ENCODE measurements at places on chromosomes 7 and 10.

DNA sequence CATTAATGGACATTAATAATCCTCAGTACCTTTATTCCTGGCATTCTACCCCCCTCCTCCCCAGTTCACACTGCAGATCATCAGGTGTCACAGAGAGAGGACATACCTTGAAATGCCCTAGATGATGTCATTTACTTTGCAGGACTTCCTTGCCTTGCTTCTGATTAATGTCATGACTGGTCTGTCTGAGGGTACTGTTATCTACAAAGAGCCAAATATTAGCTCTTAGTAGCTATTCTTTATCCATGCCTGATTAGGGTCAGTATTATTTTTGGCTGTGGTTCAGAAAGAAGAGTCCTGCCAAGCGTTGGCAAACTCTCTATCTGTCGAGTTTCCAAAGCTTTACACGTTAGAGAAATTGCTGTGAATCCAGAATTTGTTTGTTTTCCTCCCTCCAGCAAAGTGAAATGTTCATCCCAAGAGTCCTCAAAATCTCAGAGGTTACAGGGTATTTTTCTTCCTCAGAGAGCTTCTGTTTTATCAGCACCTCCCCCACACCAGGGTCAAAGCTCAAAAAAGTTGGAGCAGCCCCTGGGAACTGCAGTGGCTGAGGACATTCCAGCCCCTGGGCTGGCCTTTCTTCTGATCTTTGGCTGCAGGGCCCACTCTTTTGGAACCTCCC lies 12.6 kb downstream of the SCD start:
- no peak for DNase-seq

DNA sequence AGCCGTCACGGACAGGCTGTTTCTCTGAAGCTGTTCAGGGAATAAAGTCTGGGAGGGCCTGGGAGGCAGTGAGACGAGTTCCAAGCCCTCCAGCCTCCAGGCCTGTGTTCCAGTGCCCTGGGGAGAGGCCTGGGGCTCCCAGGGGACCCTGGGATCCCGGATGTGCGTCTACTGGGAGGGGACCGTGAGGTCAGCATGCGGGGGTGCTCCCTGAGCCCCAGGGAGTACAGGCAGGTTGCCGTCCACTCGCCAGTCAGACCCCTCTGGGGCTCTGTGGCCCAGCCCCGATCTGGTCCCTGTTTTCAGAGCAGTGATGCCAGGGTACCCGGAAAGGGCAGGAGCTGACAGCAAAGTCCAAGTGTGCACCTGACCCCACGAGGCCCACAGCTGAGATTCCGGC lies 80.9 kb upstream of the DNAAF5 start:
- DNase-seq: no peak

DNA sequence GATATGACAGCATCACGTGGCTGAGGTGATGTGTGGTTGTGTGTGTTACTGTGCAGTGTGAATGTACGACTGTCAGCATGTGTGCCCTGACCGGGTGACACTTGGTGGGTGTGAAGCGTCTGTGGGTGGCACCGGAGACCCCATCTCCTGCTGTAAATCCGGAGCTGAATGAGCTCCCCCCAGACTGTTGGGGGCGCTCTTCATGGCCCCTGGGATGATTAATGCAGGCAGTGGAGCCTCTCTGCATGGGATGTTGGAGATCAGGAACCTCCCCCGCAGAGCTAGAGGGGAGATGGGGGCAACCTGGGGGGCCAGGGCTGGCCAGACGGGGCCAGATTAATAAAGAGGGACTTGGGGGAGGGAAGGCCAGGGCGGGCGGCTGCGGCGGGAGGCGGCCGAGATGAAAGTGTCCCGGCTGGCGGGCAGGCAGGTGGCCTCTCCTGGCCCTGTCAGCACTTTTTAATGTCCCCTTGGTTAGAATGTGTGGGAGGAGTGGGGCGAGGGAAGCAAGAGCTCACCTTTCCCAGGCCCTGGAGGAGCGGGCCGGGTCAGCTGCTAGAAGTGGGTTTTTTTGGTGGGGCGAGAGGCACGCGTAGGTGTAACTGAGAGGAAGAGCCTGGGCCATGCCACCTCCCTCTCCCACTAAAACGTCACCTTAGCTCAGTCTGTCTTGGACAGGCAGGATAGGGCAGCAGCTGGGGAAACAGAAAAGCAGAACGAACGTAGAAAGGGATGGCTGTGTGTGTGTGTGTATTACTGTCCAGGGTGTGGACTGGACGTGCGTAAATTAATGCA lies 34.1 kb downstream of the HIF1AN start:
- DNase-seq: no peak

- DNase-seq: no peak
Observed at GRCh38 chr7:84372155-84372621, 177.6 kb upstream of the SEMA3A start.

DNA sequence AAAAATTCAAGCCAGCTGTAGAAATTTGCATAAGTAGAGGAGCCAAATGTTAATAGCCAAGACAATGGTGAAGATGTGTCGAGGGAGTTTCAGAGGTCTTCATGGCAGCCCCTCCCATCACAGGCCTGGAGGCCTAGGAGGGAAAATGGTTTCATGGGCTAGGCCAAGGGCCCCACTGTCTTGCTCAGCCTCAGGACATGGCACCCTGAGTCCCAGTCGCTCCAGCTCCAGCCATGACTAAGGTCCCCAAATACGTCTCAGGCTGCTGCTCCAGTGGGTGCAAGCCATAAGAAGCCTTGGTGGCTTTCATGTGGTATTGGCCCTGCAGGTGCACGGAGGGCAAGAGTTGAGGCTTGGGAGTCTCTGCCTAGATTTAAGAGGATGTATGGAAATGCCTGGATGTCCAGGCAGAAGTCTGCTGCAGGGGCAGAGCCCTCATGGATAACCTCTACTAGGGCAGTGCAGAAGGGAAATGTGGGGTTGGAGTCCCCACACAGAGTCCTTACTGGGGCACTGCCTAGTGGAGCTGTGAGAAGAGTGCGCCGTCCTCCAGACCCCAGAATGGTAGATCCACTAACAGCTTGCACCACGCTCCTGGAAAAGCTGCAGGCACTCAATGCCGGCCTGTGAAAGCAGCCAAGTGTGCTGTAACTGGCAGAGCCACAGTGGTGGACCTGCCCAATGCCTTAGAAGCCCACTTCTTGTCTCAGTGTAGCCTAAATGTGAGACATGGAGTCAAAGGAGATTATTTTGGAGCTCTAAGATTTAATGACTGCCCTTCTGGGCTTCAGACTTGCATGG lies 19.2 kb downstream of the TBATA start:
- DNase-seq: no peak

DNA sequence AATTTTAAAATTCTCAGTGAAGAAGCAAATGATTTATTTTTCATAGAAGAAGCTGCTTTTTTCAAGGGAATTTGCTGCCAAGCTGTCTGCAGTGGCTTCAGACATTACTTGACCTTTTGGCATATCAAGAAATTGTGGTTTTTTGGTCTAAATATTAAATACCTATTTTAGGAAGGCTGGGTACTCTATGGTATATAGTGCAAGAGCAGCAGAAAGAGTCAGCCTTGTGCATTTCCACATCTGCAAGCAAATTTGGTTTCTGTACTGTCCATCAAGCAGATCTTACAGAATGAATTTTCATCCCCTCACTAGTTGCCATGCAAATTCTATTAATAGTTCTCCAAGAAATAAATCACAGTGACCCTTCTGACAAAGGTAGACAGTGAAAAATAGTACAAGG lies 222.0 kb downstream of the BICC1 start:
- DNase-seq: no peak

DNA sequence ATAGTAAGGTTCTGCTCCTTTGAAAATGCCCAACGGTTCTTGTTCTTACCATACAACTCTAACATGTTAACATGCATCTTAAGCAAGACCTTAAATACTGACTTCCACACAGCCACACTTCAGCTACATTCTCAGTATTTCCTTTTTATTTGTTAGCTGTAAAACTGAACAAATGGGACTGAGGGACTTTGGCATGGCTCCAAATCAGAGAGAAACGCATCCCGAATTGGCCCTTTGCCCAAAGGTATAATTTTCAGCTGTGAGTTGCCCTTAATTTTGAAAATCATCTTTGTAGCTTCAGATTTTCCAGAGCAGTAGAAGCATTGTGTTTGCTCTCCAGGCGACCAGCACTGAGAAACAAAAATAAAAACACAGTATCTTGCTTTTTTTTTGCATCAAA lies 56.4 kb downstream of the NEUROD6 start:
- no peak for DNase-seq

GRCh38 chr10:34804306-34804705 lies 10.8 kb downstream of the PARD3 start:
- peak; percentile 62 for DNase-seq

DNA sequence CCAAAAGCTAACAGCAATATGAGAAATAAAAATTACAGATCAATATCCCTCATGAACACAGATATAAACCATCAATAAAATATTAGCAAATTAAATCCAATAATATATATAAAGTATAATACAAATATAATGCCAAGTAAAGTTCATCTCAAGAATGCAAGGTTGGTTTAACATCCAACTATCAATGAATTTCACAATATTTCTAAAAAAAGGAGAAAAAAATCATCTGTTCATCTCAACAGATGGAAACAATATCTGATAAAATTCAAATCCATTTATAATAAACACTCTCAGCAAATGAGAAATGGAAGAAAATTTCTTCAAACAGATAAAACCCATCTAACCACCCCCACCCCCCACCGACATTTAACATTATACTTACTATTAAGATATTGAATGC lies 86.9 kb downstream of the SIRT1 start:
- no peak for DNase-seq

- no peak for DNase-seq
Observed at GRCh38 chr7:731440-732085, 4.5 kb upstream of the PRKAR1B start.

DNA sequence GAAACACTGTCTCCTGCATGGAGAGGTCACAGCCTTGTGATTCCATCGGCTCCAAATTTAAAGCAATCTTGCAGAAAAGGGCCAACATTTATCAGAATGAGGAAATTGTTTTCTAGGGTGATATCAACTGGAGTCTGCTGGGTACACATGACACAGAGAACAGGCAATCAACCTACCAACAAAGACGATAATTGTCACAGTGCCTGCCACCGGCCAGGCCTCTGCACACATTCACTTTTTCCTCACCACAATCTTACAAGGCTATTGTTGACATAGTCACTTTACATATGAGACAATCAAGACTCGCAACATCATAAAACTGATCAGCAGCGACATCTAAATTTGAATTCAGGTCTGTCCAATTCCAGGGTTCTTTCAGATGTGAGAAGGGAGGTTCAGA lies 189.4 kb downstream of the KCNMA1 start:
- no peak for DNase-seq

GRCh38 chr7:56053993-56054392 lies 2.4 kb downstream of the CCT6A start:
- DNase-seq: no peak

GRCh38 chr7:128681794-128682537 lies 9.9 kb downstream of the GARIN1A start:
- no peak for DNase-seq

DNA sequence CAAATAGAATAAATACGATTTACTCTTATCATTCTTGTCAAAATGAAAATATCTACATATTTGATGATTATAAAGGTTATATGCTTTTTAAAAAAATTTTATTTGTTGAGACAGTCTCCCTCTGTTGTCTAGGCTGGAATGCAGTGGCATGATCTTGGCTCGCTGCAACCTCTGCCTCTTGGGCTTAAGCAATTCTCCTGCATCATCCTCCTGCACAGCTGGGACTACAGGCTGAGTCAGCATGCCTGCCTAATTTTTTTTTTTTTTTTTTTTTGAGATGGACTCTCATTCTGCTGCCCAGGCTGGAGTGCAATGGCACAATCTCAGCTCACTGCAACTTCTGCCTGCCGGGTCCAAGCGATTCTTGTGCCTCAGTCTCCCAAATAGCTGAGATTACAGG lies 48.9 kb downstream of the PUS7 start:
- DNase-seq: peak; percentile 28

DNA sequence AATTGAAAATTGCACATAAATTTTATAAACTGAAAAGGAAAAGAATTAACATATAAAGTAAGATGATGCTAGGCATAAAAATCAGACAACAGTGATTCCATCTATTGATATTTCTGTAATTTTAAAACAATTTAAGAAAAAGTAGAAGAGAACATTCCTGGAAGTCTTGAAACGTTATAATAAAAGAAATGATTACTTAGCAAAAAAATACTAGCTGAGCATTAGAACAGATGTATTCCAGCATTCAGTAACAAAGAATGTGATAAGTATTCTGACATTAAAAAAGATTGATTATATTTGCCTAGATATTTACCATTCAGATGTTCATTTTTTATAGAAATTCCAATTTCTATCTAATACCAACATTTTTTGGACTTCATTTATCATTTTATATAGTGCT lies 120.1 kb upstream of the PPP1R9A start:
- no peak for DNase-seq

All from keratinocyte (primary cell).